ENCODE measurements at places on chromosomes 5 and 9. TPM values are rescaled to one million over a fixed set of nuclear protein-coding genes. Genes with fewer than 3 reads are reported as not detected.

DNA sequence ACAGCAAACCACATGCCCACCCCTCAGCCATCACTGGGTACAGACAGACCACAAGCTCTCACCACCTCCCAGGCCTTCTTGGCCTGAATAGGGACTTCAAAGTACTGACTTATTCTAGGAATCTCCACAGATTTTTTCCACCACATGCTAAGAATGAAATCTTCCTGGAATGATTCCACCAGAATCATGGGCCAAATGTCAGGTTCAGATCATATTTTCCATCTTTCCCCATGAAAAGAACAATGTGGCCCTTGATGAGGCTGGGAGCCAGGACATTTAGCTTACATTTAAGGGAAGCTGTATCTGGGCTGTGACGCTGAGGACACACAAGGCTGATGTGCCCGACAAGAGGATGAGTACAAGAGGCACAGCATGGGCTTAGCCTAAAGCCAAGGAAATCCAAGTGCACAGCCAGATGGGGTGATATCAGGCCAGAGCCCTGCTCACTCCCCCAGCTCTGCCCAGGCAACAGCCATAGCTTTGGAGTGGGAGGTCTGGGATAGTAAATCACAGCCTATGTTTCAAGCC is 28.1 kb downstream of the ACSL6 start:
- no peak overlapping the region for H3K27ac ChIP-seq
- no peak for DNase-seq
- H3K4me1 ChIP-seq, result no peaks in the 10 kb centered on the region
- H3K36me3 ChIP-seq, result no peaks in the 10 kb centered on the region
- no peaks in the 10 kb centered on the region for H3K27me3 ChIP-seq

DNA sequence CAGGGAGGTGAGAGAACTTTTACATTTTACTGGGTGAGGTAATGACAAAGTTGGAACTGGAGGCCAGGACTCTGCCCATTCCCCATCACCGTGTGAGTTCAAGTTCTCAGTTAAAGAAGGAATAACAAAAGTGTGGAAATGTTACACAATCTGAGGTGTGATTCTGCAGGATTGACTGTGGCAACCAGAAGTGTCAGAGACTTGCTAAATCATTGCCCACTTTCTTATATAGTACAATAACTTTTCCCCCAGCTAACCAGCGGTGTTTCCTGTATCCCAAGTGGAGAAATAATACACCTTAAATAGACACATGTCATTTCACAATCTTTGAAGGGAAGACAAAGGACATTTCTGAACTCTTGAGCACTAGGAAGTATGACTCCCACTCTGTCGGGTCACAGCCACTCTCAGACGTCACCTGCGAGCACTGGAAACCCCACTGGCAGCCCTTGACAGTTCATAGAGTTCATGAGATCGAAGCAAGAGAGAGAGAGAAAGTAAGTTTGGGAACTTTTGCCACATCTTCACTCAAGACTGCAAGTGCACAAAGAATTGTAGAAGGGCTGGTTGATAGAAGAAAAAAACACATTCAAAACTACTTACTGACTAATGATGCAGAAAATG is 28.4 kb downstream of the PAX5 start:
- H3K27ac ChIP-seq, result no peak overlapping the region
- no peak overlapping the region for H3K4me3 ChIP-seq
- no peaks in the 10 kb centered on the region for H3K36me3 ChIP-seq
- H3K27me3 ChIP-seq, result no peaks in the 10 kb centered on the region
- no peak for DNase-seq

DNA sequence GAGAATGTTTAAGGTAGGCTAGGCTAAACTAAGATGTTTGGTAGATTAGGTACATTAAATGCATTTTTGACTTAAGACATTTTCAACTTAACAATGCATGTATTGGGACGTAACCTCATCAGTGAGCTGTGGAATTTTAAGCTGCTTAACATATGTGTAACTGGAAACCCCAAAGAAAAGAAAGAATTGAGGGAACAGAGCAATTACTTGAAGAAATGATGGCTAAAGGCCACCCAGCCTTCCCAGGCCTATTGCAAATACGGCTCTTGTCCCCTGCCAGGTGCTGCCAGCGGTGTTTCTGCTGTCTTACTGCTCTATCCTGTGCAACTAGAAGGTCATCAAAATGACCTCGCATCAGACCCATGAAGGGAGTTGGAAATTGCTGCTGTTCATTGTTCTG is 52.0 kb downstream of the RICTOR start:
- H3K4me3 ChIP-seq, result no peak overlapping the region
- no peak for DNase-seq
- H3K36me3 ChIP-seq, result no peaks in the 10 kb centered on the region
- no peak overlapping the region for H3K27ac ChIP-seq

- H3K36me3 ChIP-seq, result no peaks in the 10 kb centered on the region
- H3K27me3 ChIP-seq, result no peaks in the 10 kb centered on the region
- DNase-seq, result no peak
Observed at GRCh38 chr9:95746408-95747180, 128.9 kb upstream of the ERCC6L2 start.

DNA sequence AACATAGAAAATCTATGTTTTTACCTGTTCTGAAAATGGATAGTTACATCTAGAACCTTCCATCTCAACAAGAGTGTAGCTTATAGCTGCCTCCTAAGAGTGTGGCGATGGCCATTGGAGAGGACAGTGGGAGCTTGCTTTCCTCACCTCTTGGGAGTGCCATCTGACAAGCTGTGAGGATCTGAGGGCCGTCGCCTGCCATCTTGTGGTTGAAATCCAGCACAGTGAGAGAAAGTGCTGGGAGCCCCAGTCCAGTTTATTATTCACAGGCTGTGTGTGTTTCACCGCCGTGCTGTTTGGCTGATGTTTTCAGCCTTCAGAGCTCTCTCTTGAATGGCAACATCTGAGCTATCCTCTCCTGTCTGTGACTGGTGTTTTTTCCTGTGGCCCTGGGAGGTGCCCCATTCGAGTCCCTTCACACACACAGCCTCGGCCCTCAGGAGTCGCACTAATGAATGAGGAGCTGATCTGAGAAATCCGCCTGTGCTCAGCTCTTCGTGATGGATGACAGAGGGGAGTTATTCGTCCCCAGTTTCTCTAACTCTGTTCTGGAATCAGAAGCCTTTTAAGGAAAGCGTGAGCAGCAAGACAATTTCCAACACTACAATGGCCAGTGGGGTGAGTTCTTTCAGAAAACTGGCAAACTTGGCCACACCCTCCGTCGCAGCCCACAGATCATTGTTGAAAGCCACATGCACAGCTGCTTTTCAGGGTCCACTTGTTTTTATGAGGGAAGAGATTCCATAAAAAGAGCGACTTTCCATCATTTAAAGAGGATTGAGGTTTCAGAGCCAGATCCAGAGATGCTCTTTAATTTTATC is 170.3 kb downstream of the PDZD2 start:
- DNase-seq, result no peak
- H3K27me3 ChIP-seq, result no peaks in the 10 kb centered on the region
- H3K27ac ChIP-seq, result no peak overlapping the region
- no peaks in the 10 kb centered on the region for H3K4me1 ChIP-seq
- no peak overlapping the region for H3K4me3 ChIP-seq

GRCh38 chr9:4309806-4310205 is 9.9 kb upstream of the GLIS3 start:
- DNase-seq, result no peak
- H3K4me3 ChIP-seq, result no peak overlapping the region
- H3K36me3 ChIP-seq, result no peaks in the 10 kb centered on the region
- H3K27ac ChIP-seq, result no peak overlapping the region

BNC2 gene
- total RNA-seq, result 138 TPM

DNA sequence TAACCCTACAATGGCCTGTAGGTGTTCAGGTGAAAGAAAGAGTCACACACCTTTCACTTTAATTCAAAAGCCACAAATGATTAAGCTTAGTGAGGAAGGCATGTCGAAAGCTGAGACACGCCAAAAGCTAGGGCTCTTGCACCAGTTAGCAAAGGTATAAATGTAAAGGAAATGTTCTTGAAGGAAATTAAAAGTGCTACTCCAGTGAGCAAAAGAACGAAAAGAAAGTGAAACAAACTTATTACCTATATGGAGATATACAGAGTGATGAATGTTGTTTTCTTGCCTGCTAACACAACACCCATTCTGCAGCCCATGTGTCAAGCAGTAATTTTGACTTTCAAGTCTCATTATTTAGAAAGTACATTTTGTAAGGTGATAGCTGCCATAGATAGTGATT is 254.2 kb upstream of the SLC24A2 start:
- no peak overlapping the region for H3K27ac ChIP-seq
- no peaks in the 10 kb centered on the region for H3K27me3 ChIP-seq
- H3K4me3 ChIP-seq, result no peak overlapping the region
- DNase-seq, result no peak

- no peak overlapping the region for H3K4me3 ChIP-seq
- no peak overlapping the region for H3K27ac ChIP-seq
- peaks cover 5% of the 10 kb centered on the region for H3K36me3 ChIP-seq
- DNase-seq, result no peak
Observed at GRCh38 chr9:91415290-91415689, 8.3 kb downstream of the NFIL3 start.

DNA sequence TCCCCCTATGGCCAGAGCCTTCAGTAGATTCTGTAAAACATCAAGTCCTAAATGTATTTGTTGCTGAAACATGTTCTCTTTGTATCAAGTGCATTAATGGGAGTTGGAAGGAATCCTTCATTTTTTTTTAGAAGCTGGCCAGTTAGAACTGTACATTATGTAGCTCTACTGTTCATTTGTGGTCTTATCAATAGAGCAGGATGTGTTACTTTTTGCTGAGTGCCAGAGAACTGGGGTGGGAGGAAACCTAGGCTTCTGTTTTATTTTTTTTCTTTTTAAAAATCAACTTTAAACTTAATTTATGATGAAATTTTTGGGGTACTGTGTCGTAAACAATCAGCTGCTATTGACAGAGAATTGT is 5.1 kb downstream of the PIP5K1B start:
- H3K4me1 ChIP-seq, result no peaks in the 10 kb centered on the region
- H3K27me3 ChIP-seq, result peaks cover 15% of the 10 kb centered on the region
- no peak for DNase-seq
- H3K4me3 ChIP-seq, result no peak overlapping the region

DNA sequence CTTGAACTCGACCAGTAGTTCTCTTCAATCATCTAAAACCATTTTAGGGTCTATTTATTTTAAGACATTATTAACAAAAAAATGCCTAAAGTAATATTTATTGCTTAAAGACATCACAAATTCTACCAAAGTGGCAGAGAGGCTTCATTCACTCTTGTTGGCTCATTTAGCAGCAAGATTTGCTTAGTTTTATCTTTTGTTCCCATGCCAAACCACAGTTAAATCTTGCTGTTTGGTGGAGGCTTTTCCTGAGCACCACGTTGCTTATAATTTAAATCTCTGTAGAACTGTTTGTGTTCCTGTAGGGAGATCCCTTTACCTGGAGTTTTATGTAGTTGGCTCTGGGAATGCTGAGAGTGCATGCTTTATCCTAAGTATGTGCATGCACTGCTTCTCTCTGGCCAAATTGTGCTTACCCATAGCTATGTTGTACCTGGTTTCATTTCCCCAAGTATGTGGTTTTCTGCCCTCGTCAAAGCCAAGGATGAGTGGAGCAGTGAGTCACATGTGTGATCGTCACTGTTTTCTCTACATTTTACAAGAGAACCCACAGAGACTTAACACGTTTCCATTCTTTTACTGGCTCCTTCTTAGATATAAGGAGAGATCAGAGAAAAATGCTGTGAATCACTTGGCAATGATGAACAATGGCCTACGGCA is 42.1 kb upstream of the MAST4 start:
- no peak overlapping the region for H3K4me3 ChIP-seq
- H3K36me3 ChIP-seq, result no peaks in the 10 kb centered on the region
- no peaks in the 10 kb centered on the region for H3K4me1 ChIP-seq
- no peak overlapping the region for H3K27ac ChIP-seq

DNA sequence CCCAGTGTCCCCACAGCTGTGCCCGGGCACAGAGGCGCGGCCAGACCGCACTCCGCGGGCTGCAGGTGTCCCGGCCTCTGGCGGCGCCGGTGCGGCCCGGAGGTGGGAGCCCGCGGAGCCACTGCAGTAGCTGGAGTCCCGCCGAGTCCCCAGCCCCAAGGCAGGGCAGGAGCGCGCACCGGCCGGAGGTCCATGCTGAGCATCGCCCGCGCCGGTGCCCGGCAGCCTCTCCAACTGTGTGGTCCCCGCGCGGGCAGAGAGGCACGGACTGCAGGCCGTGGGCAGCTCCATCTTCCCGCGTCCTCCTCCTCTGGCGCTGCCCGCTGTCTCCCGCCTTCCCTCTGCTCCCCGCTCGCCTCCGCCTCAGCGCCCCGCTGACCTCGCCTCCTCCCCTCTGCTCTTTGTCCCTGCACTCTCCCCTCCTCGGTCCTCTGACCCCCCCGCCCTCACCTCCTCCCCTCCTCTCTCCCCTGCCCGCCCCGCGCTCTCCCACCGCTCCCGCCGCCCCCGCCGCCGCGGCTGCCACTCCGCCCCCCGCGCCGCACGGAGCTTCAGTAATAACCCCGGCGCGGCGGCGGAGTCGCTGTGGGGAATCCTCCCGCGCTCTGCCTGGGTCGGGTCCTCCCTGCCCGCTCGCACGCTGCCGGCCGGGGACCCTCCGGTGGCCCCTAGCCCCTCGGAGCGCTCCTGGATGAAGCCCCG is at the start of gene ADAMTS16:
TSS of gene ADAMTS16 (plus strand) at position 554 of the 702 bp plus-strand sequence. CDS start at position 692, 138 bp downstream.
- no peak within 1 kb of the TSS for H3K27ac ChIP-seq
- DNase-seq, result no peak

DNA sequence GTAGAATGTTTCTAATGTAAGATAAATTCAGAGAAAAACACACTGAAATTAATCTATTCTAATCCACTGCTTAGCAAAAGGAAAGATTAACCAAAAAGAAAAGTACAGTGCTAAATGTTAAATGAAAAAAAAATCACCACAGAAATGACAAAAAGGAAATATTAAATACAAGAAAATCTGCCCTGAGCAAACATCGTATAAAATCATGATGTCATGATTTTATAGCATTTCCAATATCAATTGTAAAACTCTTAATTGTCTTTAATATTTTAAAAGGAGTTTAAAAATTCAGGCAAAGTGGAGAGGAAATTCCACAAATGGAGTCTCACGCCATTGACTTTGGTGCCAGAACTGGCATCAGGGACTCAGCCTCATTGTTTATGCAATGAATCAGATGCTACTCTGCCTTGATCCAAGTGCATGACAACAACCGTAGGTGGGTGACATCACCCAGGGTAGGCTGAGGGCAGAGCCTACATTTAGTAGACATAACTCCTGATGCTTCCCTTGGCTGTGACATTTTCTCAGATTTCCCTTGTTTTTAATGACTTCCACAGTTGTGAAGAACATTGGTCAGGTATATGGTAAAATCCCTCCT is 696.8 kb downstream of the SEMA5A start:
- no peak overlapping the region for H3K4me3 ChIP-seq
- no peaks in the 10 kb centered on the region for H3K27me3 ChIP-seq
- H3K36me3 ChIP-seq, result no peaks in the 10 kb centered on the region
- H3K4me1 ChIP-seq, result no peaks in the 10 kb centered on the region
- H3K27ac ChIP-seq, result no peak overlapping the region
- DNase-seq, result no peak

DNA sequence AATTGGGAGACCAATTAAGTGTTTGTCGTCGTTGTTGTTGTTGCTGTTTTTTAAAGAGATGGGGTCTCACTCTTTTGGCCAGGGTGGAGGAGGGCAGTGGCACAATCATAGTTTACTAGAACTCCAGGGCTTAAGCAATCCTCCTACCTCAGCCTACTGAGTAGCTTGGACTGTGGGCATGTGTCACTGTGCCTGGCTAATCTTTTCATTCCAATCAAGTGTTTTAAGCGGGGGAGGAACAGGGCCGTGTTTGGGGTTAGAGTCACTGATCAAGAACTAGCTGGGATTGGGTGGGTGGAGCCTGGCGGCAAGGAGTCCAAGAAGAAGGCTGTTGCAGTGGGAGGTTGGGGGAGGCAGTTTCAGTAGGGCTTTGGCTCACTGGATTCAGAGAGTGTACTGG is 13.8 kb downstream of the SNX30 start:
- H3K4me3 ChIP-seq, result no peak overlapping the region
- H3K27ac ChIP-seq, result no peak overlapping the region
- H3K36me3 ChIP-seq, result peaks cover 5% of the 10 kb centered on the region
- H3K27me3 ChIP-seq, result no peaks in the 10 kb centered on the region
- DNase-seq, result no peak

Data from esophagus muscularis mucosa (tissue), 4 donors.